NCI-H1092 (cell line): ENCODE measurements at places on chromosomes 16 and 17.

- no peak for DNase-seq
These were observed 1.5 kb downstream of the ZFPM1 start for GRCh38 chr16:88454523-88454947.

DNA sequence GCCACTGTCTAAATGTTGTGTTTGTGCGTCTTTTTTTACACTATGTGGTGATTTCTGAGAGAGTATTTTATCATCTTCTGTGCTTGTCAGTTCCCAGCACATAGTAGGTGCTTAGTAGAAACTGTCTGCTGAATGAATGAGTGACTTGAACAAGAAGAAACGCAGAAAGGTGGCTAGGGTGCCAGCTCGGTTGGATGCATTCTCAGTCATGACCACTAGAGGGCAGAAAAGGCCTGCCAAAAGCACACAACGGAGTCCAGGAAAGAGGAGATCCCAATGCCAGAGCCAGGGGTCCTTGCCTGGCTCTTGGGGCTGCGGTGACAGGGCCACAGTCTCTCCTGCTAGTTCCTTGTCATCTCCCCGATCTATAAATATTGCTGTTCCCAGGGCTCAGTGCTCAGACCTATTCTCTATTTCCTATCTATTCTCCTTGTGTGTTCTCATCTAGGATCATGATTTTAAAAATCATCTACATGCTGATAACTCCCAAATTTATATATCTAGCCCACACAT lies 57.3 kb upstream of the CCL1 start:
- DNase-seq, result peak; percentile 3

DNA sequence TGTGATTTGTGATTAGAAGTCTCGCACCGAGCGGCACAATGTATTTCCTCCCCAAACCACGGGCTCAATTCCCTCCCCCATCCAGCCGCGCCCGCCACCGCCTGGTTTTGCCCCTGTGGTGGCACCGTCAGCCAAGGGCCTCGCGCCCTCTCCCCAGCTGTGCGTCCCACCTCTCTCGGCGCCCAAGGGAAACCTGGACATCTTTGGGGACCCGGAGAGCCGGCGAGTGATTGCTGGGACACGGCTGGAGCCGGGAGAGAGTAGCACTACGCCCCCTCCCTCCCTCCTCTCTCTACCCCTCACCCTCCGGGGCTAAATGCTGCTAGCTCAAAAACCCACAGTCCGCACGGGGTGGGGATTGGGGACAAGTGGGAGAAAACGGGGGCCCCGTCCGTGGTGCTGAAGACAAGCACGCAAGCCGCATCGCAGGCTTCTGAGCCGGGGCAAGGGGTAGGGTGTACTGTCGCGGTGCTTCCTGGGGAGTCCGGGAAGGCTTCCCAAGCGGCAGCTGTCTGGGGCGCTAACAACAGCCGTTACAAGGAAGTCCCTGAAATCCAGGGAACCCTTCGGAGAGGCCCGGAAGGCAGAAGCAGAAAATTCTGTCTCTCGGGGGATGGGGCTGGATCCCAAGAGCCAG lies 1.4 kb downstream of the CBLN1 start:
- no peak for DNase-seq

DNA sequence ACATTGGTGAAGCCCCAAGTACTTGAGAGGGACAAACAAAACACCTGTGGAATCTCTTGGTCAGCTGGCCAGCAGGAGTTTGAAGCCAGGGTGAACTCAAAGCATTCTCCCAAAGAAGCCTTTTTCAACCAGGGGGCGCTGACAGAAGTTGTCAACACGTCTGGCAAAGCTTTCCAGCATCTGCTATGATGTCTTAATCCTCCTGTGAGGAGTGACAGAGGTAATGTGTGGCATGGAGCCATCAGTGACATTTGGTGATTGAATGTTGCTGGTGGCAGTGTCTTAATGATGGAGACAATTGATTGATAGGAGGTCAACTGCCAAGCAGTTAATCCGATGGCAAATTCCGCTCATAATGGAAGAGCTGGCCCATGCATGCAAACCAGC lies 257.6 kb upstream of the HSBP1 start:
- no peak for DNase-seq

DNA sequence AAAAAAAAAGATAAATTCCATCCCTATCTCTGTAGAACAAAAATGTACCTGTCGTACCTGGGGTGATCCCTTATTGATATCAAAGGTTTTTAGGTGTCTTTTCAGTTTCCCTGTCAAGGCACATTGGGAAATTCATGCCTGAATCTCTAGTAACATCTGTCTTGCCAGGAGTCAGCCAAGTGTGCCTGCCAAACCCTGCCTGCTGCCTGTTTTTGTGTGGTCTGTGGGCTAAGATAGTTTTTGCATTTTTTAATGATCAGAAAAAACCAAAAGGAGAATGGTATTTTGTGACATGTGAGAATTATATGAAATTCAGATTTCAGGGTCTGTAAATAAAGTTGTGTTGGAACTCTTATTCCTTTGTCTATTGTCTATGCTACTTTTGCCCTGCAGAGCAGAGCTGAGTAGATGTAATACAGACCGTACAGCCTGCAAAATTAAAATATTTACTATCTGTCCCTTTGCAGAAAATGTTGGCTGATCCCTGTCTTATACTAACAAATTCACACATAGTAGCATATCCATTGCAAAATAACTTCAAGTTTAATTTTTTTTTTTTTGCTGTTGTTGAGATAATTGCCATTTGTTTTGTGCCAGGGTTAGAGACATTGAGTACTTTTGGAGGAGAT lies 13.0 kb upstream of the CHP2 start:
- DNase-seq, result no peak

DNA sequence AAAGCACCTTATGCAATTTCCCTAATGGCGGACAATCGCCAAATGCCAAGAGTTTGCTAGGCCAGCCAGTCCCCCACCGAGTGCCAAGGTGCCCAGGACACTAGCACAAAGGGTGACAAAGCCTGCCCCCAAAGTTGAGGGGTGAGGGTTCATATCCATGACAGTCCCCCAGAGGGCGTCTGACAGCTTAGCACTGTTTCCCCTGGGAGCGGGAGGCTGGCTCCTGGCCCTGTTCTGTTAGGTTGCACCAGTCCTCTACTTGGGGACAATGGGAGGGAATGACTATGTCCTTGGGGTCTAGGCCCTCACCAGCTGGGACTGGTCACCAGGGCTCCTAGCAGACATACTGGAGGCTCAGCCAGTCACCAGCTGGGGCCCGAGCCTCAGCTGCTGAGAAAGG lies 66.9 kb downstream of the MYO18A start:
- DNase-seq, result no peak
